ENCODE measurements at places on chromosomes 7 and 10. TPM values are rescaled to one million over a fixed set of nuclear protein-coding genes. Genes with fewer than 3 reads are reported as not detected.

The KMT2E gene
- total RNA-seq = 194 TPM

The HMX2 gene
- total RNA-seq = not detected

The MMRN2 gene
- 93.6 TPM for total RNA-seq

The ADGRA1 gene
- not detected for total RNA-seq

The TNRC18 gene
- 30.3 TPM for total RNA-seq

The PRKG1 gene
- 3.0 TPM for total RNA-seq

The LIPJ gene
- total RNA-seq = not detected

The ITGB8 gene
- total RNA-seq = 1.6 TPM

The CFAP58 gene
- 3.4 TPM for total RNA-seq

The FOXP2 gene
- 4.0 TPM for total RNA-seq
